ENCODE measurements at places on chromosomes 1 and 21.

GRCh38 chr1:153536012-153536670, 350 bp upstream of the S100A6 start:
- DNase-seq = peak; percentile 97

- DNase-seq = no peak
These were observed 23.8 kb upstream of the IFNAR1 start for GRCh38 chr21:33300701-33301631.

GRCh38 chr21:15439726-15440125, 290.1 kb upstream of the USP25 start:
- no peak for DNase-seq

GRCh38 chr1:212683357-212683722, 16.3 kb downstream of the BATF3 start:
- DNase-seq = no peak

- DNase-seq = peak; percentile 41
These were observed 148.4 kb downstream of the TLR5 start for GRCh38 chr1:222994511-222995235.

DNA sequence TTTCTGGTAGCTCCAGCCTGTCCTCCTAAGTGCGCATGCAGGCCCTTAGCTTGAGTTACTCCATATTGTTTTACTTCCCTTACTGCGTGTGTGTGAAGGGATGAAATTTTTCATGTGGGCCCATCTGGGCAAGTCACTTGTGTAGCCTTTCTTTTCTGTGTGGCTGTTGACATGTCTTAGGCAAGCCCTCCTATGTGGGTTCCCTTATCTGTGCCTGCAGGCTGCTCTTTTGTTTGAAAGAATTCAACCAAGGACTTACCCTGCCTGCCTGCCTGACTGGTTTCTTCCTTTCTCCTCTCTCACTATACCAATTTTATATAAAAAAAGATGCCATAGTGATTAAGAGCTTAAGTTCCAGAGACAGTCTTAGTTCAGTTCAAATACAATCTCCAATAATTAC, 249.3 kb downstream of the ATG4C start:
- no peak for DNase-seq

- peak; percentile 21 for DNase-seq
These were observed 2133.0 kb downstream of the NCAM2 start for GRCh38 chr21:23131177-23131576.

GRCh38 chr1:33147997-33148314, 33.9 kb downstream of the TRIM62 start:
- DNase-seq = peak; percentile 38

DNA sequence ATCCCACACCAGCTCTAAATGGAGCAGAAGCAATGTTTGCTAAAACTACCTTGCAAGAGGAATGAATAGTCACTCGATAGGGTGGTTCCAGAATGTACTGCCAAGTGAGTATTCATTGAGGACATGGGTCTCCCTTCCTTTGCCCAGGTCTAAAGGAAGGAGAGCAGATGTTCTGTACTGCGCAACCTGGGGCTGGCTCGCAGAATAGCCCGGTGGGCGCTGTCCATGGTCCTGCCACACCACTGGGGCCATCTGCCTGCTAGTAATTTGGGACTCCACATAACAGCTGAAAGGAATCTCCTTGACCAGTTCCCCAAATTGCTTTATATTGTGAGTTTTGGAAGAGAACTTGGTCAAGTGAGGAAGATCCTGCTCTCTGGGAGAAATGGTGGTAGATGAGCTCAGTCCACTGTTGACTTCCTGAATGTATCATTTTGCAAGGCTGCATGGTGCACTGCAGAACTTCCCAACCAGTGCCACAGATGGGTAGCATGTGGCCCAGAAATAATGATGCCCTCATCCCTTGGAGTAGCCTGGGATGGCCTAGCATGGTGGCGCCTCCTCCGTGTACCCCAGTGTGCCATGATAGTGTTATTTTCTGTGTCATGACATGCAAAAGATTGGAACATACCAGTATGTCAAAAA, 5.7 kb downstream of the SLC6A17 start:
- DNase-seq = no peak

GRCh38 chr1:221162939-221163338, 283.7 kb downstream of the HLX start:
- no peak for DNase-seq

GRCh38 chr1:208154040-208154439, 90.1 kb downstream of the PLXNA2 start:
- DNase-seq = no peak

DNA sequence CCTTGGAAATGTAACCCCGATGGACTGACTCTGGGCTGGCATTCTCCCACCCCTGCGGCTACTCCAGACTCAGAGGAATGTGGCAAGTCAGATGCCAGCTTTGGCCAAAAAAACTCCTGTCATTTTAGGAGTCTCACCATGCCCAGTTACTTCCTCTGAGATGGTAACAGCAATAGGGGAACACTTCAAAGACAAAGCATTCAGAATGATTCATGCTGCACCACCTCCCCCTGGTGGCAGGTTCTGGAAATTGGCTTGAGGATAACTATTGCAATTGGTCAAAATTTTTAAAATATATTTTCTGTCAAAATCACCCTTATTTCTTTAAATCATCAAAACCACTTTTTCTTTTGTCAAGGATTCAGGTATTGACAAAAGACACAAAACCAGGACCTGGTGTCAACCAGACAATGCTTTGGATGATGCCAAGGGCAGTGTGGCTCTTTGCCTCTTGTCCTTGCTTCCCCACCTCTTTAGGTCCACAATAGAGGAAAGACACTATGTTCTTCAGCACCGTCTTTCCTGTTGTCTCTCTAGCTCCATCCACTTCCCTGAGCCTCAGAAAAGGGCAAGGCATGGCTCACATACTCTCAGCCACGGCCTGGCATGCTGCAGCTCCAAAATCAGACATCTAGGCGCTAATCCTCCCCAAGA, 9.9 kb upstream of the CDCA8 start:
- DNase-seq = peak; percentile 43

DNA sequence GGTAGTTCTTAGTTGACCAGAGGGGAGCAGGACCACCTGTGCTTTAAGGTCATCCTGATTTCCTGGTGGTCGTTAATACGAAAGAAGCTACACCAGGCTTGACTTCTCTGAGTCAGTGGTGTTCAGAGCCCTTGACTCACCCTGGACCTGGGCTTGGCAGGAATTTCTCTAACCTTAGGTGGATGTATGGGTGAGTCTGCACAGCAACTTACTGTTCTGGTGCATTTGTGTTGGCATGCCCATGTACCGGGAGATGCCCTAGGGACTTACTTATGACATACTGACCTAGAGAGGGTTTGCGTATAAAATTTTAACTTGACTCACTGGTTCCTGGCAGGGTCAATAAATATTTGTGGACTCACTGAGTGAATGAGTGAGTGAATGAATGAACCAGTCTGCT, 304.6 kb downstream of the DISC1 start:
- DNase-seq = no peak

- DNase-seq = no peak
These were observed 99.1 kb upstream of the ACTRT2 start for GRCh38 chr1:2921970-2922686.

- DNase-seq = no peak
These were observed 86.5 kb upstream of the CTTNBP2NL start for GRCh38 chr1:112309499-112309898.

DNA sequence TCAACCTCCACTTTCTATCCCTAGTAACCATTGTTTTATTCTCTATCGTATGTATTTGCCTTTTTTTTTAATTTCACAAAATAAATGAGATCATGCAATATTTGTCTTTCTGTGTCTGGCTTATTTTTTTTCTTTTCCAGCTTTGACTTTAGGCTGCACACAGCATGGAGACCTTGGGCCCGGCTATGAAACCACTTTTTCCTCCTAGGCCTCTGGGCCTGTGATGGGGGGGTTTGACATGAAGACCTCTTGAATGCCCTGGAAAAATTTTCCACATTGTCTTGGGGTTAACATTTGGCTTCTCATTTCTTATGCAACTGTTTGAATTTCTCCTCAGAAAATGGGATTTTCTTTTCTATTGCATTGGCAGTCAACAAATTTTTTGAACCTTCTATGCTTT, 100.2 kb upstream of the BTG3 start:
- no peak for DNase-seq
